ENCODE measurements at places on chromosomes 5 and 9. TPM values are rescaled to one million over a fixed set of nuclear protein-coding genes. Genes with fewer than 3 reads are reported as not detected.

TNFSF15 gene
- total RNA-seq: under 0.01 TPM

ADAMTS16 gene
- total RNA-seq: 1.6 TPM

SIT1 gene
- not detected for total RNA-seq

TMEM174 gene
- total RNA-seq: not detected

LVRN gene
- 4.2 TPM for total RNA-seq

SHOC1 gene
- not detected for total RNA-seq

DHFR gene
- 0.53 TPM for total RNA-seq

HTR4 gene
- 0.21 TPM for total RNA-seq

APBB3 gene
- total RNA-seq: 47.3 TPM

GHR gene
- 6.4 TPM for total RNA-seq

GPR21 gene
- 5.7 TPM for total RNA-seq

ECPAS gene
- 32.6 TPM for total RNA-seq

GABBR2 gene
- total RNA-seq: not detected

PLEKHG4B gene
- total RNA-seq: not detected

CDC25C gene
- not detected for total RNA-seq

HAVCR1 gene
- total RNA-seq: not detected

RANBP17 gene
- total RNA-seq: 0.96 TPM

SLC6A19 gene
- not detected for total RNA-seq

EXOSC2 gene
- total RNA-seq: 20.6 TPM

ORM2 gene
- total RNA-seq: 0.64 TPM

TAS2R1 gene
- not detected for total RNA-seq

IARS1 gene
- total RNA-seq: 44.4 TPM

DCTN3 gene
- 31.7 TPM for total RNA-seq

CMYA5 gene
- 1.2 TPM for total RNA-seq

CCL27 gene
- total RNA-seq: 9.3 TPM

SELENOP gene
- 119 TPM for total RNA-seq

SOX30 gene
- not detected for total RNA-seq

ST8SIA4 gene
- total RNA-seq: 15.6 TPM

HTR1A gene
- not detected for total RNA-seq

SKP1 gene
- total RNA-seq: 144 TPM

BHMT gene
- total RNA-seq: not detected

CDH9 gene
- total RNA-seq: not detected

ARL14EPL gene
- total RNA-seq: not detected

SPEF2 gene
- 0.32 TPM for total RNA-seq

LMBRD2 gene
- total RNA-seq: 24.5 TPM

IFNA2 gene
- not detected for total RNA-seq

LRRTM2 gene
- total RNA-seq: not detected

SLC34A1 gene
- total RNA-seq: not detected

CCNI2 gene
- not detected for total RNA-seq

SLC24A2 gene
- not detected for total RNA-seq

CTXN3 gene
- not detected for total RNA-seq

ANKDD1B gene
- not detected for total RNA-seq

HAVCR2 gene
- 1.7 TPM for total RNA-seq

OLFM1 gene
- 102 TPM for total RNA-seq

TXNDC8 gene
- total RNA-seq: not detected

FBP2 gene
- not detected for total RNA-seq

SVEP1 gene
- 41.8 TPM for total RNA-seq
